NCI-H1417 (cell line): ENCODE measurements at places on chromosomes 4 and X.
A peak's percentile ranks its signal among the peaks of the same experiment; 100 is the strongest.

GRCh38 chr4:48028696-48029095 is 12.1 kb downstream of the NIPAL1 start:
- no peak for DNase-seq

- DNase-seq = no peak
Measured at GRCh38 chr4:87356832-87357526, 34.0 kb downstream of the HSD17B11 start.

GRCh38 chrX:48591255-48591791 is 6.0 kb upstream of the WDR13 start:
- DNase-seq = no peak

- DNase-seq = peak; percentile 32
Measured at GRCh38 chr4:64539234-64539849, 130.1 kb upstream of the TECRL start.

- no peak for DNase-seq
Measured at GRCh38 chr4:26127851-26128337, 192.9 kb upstream of the RBPJ start.

DNA sequence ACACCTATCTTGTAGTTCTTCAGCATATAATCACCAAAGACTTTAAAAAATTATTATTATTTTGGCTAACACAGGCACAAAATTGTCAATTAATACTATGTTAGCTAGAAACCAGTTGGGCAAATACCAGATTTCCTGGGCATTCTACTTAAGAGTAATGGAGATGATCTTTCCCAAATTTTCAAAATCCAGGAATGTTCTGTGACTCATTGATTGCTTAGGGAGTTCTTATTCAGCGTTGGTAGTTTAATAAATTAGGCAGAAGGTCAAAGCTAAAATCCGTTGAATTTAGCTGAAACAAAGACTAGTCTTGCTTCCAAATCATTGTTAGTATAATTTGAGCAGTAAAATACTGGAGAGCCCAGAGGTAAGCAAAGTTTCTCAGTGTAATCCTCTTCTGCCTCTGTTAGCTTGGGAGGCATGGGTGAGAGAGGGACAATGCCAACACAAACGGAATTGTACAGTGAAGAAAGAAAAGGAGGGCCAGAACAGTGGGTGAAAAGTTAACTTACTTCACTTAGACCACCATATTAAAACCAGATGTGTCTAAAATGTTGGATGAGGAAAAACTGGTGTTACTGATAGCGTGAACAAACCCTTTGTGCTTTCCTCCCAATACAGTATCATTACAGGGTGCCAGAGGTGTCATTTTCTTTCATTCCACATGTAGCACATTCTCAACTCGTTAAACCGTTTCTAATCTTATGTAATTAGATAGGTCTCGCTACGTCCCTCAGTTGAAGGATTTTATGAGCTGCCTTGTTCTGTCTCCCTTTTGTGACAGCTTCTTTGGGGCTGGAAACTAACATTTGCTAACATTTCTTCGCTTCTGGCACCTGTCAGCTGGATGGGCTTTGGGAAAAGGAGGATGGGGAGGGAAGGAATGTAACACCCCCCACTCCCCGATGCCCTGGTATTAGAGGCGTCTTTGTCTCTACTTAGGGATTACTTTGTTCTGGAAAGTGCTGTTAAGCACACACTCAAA is 87.4 kb upstream of the CITED1 start:
- DNase-seq = no peak

- DNase-seq = no peak
Measured at GRCh38 chr4:10639100-10639499, 45.5 kb downstream of the CLNK start.

GRCh38 chr4:121130326-121130660 is 33.8 kb downstream of the TNIP3 start:
- DNase-seq = no peak

DNA sequence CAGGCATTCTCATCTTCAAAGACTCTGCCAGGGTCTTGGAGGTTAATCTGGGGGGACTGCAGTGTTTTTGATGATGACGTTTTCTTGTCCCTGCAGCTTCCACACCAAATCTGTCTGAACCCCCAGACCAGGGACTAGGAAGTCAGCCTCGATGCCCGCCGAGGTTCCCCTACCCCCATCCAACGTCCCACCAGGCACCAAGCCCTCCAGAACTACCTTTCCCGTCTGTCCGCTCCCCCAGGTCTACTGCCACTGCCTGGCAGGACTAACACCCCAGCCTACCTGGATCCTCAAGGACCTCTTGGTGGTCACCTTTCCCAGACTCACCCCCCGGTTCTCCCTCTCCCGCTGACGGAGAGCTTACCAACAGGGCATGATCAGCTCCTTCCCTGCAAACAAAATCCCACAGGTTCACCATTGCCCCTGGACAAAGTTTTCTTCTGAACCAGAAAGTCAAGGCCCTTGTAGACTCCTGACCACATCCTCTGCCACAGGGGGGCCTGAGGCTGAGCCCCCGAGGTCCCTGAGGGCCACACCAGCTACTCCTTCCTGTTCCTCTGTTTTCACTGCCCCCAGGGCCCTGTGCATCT is 40.9 kb downstream of the HMX1 start:
- no peak for DNase-seq

GRCh38 chr4:126130215-126130614 is 815.5 kb downstream of the FAT4 start:
- DNase-seq = no peak

GRCh38 chrX:140501940-140502468 is 2.9 kb downstream of the SOX3 start:
- no peak for DNase-seq

- no peak for DNase-seq
Measured at GRCh38 chr4:92232566-92232965, 71.2 kb upstream of the GRID2 start.

GRCh38 chr4:3393171-3393570 is 48.6 kb upstream of the HGFAC start:
- DNase-seq = no peak

DNA sequence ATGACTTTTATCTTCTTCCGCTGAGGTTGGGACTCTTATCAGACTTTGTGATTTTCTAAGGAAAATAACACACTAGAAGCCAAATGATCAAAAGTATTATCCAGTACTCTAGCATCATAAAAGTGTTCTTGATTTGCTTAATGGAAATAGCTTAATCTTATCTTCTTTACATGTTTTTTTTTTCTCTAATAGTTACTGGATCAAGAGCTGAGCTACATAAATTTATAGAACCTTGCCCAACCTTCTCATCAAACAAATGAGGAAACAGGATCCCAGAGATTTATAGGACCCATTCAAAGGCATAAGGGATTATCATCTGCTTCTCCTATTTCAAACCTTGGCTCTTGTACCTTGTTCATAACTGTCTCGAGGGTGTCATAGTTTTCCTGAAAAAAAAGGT is 68.3 kb upstream of the WDR17 start:
- DNase-seq = no peak

DNA sequence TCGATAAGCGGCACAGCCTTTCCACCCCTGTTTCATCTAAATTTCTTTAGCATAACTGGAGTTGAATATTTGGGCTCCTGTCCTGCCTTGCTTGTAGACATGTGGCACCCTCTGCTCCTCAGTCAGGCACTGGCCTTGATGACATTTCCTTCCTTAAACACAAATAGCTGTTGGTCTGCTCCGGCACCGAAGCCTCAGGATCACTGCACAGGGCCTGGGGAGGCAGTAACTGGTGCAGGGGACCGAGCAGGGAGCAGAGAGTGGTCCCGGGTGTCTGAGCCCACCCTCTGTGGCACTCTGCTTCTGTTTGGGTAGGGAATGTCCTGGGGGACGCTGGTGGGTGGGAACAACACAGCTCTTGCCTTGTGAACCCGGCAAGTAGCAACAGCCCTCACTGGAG is 13.6 kb downstream of the RGS12 start:
- no peak for DNase-seq

DNA sequence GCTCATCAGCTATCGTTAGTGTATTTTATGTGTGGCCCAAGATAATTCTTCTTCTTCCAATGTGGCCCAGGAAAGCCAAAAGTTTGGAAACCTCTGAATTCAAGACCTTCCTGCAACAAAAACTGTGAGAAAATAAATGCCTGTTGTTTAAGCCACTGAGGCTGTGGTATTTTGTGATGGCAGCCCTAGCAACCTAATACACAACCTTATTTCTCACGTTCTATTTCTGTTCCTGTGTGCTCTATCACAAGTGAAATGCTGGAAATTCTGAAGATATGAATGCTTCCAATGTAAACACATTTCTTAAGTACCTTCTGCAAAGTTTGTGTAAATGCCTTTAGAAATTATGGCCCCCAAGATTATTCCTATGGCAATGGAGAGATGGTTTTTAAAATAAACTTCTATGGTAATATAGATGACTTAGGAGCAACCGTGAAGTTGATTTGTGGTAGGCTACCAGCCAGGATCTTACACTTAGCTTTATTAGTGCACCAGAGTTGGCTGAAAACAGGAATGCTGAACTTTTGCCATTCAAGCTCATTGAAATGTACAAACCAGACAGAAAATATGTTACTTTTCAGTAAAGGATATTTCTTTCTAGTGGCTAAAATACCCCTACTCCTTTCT is 148.0 kb downstream of the USP46 start:
- DNase-seq = no peak

DNA sequence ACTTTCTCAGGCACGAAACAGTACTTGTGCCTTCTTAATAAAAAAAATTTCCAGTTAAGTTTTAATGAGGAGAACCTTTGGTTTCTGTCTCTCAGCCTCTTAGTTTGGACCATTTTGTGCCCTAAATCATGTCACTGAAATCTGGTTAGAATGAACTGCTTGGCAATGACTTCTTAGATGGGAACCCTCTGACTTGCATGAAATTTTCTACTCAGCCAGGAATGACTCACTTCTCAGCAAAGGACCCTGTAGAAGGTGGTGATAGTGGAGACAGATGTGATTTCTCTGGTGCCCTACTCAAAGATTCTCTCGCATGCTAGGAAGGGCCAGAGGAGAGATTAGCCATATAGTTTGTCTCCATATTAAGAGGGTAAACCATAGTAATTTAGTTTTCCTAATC is 50.5 kb downstream of the RASL11B start:
- DNase-seq = no peak

GRCh38 chr4:109049926-109050325 is 252.5 kb downstream of the COL25A1 start:
- no peak for DNase-seq

- DNase-seq = no peak
Measured at GRCh38 chr4:75714011-75714410, 10.4 kb upstream of the USO1 start.

GRCh38 chr4:19417256-19417655 is 834.4 kb upstream of the SLIT2 start:
- no peak for DNase-seq

DNA sequence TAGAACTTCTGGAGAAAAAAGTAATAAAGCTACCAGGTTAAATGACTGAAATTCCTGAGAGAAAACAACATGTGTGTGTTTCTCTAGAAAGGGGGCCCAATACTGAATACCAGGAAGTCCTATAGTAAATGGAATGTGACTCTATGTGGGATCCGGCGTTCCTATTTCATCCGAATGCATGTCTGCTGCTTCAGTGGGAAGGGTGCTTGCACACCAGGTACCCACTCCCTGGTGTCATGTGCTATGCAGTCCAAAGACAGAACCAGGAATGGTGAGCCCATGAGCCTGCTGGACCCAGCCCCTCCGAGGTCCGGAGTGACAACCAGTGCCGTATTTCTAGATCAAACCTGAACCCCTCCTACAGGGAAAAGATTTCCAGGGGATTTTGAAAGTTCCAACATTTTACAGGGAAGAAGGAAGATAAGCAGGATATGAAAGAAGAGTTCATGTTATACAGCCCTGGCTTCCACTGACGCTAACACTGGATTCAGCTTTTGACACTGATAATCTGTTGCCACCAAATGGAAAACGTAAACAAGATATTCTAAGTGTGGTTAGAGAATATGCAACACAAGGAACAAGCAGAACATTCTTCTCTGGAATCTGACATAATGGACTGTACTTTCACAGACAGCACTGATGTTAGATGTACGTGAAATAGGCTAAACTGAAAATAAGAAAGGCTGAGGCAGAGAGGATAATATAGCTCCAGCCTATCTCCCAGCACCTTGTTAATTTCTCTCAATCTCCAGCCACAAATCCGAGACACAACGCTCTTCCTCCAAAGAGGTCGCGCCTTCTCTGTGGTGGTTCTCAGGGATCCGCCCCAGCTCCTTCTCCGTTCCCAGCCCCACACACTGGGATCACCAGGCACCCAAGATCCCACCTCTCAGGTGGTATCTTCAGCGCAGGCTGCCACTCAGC is 725 bp upstream of the CXCL1 start:
- DNase-seq = no peak

DNA sequence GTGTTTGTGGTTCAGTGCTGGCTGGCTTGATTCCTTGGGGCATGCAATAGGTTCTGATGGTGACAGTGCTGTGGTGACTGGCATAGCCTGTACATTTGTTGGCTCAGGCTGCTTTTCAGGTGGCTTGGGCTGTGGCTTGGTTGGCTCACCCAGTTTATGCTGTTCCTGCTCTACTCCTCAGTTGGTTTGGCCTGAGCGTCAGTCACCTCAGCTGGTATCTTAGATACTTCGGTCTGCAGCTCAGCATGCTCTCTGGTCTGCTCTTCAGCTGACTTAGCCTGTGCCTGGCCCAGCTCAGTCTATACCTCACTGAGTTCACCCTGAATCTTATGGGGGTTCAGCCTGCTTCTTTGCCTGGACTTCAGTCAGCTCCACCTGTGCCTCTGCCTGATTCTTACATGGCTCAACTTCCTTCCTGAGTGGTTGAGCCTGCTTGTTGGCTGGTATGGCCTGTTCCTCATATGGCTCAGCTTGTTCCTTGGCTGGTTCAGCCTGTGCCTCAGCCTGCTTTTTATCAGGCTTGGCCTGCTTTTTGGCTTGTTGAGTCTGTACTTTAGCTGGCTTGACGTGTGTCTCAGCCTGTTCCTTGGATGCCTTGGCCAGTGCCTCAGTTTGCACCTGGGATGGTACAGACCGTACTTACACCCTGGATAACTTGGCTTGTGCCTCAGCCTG is 170.6 kb downstream of the MSN start:
- DNase-seq = no peak

DNA sequence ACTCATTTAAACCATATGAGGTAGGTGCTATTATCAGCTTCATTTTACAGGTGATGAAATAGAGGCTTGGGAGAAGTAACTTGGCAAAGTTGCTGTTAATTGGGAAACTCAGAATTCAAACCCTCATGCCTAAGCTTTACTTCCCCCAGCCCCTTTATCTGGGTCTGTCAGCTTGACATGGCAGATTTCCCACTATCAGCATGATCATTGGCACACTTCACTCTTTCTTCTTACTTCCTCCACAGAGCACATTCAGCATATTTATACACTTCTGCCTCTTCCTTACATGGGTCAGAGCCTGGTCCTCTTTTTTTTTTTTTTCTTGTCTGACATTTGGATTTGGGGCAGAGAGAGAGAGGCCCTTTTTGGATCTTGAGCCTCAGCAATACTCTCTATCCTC is 56.5 kb upstream of the ARX start:
- no peak for DNase-seq

- no peak for DNase-seq
Measured at GRCh38 chr4:4948370-4948769, 70.9 kb downstream of the CYTL1 start.

GRCh38 chr4:153589703-153590595 is 94.1 kb upstream of the TLR2 start:
- DNase-seq = no peak

- DNase-seq = no peak
Measured at GRCh38 chr4:90012918-90013317, 114.3 kb upstream of the CCSER1 start.

- DNase-seq = no peak
Measured at GRCh38 chr4:77026322-77026704, 49.5 kb downstream of the CCNI start.
